Glomerular endothelial cell (primary cell): ENCODE measurements at places on chromosomes 11 and 22. TPM values are rescaled to one million over a fixed set of nuclear protein-coding genes. Genes with fewer than 3 reads are reported as not detected.

DGCR6 gene
- total RNA-seq = 10.2 and 11.2 TPM in 2 replicates

DNA sequence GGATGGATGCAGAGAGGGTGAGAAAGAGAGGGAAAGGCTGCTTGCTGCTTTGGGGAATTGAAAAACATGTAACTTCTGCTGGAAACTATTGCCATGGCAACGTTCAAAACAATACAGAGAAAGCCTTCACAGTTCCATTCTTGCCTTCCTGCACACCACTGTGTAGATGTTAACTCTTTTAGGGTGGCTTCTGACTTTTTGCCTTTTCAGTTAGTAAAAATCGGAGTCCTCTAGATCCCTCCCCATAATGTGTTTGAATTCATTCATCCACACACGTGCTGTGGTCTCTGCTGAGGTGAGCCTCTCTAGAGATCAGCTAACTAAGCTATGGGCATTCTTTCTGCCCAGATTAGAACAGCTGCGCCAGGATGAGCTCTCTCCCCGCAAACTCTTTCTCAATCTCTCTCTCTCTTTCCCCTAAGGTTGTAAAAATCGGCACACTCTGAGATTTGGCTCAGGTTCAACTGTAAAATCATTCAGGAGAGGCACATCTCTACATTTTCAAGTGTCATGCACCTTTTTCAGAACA lies 1178.3 kb downstream of the LRRC4C start:
- no peak for DNase-seq

DNA sequence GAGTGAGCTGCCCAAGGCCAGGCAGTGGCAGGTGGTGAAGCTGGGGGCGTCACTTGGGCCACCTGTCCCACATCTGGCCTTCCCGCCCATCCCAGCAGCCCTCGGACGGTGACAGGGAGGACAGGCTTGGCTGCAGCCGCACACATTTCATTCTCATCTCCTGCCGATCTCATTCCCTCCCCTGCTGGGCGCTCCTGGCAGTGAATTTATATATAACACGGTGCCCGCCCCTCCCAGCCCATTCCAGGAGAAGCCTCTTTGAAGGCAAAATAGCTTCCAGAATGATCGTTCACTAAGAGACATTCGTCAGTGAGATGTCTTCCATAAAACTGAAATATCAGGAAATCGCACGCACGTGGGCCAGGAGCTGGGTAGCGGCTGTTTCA lies 861.3 kb downstream of the TBC1D22A start:
- no peak for DNase-seq

SLC15A3 gene
- total RNA-seq = 8.8 and 21.5 TPM in 2 replicates

DNAJB7 gene
- total RNA-seq = not detected in 2 replicates

- DNase-seq = no peak
Measured at GRCh38 chr11:79366218-79366617, 74.6 kb downstream of the TENM4 start.

MS4A3 gene
- not detected in 2 replicates for total RNA-seq

DNA sequence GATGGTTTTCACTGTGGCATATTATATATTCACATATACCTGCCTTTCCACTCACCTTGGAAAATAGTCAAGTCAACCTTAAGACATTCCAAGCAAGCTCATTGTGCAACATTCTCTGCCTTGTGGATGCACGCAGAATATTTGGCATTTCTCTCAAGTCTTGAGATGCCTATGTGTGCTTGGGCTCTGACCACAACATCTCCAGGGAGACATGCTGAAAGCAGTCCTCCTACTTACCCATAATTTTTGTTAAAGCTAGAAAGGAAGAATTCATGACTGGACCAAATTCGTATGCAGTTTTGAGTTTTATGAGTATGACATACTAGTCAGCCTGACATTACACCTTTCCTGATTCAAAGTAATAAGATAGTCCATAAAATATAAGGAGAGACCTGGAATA lies 684.0 kb downstream of the OPCML start:
- no peak for DNase-seq

DNA sequence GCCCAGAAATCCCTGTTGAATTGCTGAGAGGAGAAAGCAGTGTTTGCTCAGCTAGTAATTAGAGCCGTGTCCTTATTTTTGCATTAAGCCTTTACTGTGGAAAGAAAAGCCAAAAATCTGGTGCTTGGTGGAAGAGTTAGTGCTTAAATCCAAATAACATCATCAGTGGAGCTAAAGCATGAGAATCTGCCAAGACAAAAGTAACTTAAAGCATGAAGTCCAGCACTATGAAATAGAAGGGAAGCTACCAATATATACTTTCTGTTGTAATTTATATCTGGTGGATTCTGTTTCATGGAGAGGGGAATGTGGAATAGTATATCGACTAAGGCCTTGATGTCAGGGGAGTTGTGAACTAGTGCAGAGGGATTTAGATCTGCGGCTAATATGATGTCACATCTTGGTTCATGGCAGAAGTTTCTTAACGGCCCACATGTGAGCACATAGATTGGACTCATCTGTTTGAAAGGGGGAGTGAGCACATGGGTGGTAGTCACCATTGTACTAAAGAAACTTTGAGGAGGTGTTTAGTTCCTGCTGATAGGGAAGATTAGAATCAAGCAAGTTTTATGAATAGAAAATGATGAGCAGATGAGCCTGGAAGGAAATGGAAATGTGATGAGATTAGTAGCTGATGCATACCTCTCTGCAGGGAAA lies 224.4 kb upstream of the MTNR1B start:
- DNase-seq = no peak

SMC1B gene
- total RNA-seq = not detected in 2 replicates

DNA sequence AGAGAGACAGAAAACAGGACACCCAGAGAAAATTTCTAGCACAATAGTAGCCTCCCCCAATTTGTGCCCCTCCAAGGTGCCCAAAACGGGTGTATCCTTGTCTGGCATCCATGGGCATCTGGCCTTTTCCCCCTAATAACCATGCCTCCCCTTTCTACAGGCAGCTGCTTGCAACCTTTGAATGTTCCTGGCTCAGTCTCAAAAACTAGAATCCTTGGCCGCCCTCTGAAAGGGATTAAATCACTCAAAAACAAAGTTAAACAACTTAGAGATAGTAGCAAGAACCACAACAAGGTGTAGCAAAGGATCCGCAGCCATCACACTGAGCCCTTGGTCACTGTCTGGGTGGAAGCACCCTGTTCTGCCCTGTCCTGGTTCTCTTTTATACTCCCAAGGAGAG lies 105.6 kb downstream of the MN1 start:
- no peak for DNase-seq

APOA4 gene
- not detected in 2 replicates for total RNA-seq

DNA sequence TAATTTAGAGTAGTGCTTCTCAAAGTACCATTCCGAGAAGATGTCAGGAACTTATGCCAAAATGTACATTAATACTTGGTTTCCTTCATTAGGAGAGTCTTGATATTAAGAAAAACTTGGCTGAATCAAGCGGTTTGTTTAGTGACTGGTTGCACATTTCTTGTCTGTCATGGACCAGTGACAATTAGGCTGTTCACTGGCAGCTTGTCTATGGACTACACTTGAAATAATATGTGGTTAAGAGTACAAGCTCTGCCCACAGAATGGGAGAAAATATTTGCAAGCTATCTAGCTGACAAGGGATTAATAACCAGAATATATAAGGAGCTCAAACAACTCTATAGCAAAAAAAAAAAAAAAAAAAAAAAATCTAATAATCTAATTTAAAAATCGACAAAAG lies 24.6 kb downstream of the COA4 start:
- DNase-seq = no peak

GRCh38 chr22:19378344-19378674 lies 53.2 kb downstream of the HIRA start:
- no peak for DNase-seq

DNA sequence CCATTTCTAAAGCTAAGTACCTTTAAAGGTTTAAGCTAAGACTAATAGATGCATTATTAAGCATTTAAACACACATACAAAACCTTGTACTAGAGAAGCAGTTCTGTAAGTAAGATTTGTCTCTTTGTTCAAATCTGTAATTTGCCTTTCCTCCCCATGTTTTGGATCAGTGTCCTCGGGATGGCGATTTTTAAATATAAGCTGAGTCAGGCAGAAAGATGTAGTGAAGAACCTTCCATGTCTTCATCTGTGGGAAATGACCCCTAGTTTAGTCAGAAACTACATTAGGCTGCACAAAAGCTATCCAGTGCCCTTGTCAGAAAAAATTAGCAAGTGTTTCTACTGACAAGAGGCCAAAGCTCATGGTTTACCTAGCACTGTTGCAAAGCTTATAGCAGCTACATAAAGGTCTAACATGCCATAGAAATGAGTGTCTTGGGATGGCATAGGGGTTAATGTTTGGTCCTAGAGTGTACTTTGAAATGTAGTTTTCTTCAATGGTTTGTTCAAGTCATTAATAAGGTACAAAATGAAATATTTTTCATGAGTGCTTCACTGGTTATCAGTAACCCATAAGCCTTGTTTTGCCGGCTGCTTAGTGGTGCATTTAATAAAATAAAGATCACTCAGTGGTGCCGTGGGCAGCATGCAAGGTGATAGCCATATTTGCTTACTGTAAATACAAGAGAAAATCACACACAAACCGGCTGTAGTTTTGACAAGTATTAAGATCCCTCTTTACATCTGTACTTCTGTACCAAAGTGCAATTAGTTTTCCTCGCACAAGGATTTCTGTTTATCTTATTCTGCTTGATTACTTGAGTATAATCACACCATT lies 139.8 kb downstream of the ELP4 start:
- no peak for DNase-seq

OR5P2 gene
- total RNA-seq = not detected in 2 replicates

GRCh38 chr11:1401656-1402221 lies 12.0 kb downstream of the BRSK2 start:
- DNase-seq = no peak

GRCh38 chr22:32631507-32632255 lies 157.1 kb downstream of the FBXO7 start:
- DNase-seq = no peak

GRCh38 chr11:18836417-18836816 lies 44.8 kb upstream of the PTPN5 start:
- DNase-seq = no peak

DNA sequence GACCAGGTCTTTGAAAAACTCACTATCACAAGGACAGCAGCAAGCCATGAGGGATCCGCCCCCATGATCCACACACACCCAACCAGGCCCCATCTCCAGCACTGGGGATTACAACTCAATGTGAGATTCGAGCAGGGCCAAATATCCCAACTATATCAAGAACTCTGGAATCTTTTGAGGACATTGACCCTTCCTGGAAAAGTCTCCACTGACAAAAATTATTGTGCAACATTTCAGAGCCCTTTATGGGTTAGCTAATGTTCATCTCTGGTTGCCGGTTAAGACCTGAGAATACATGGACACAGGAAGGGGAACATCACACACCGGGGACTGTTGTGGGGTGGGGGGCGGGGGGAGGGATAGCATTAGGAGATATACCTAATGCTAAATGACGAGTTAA lies 479.1 kb downstream of the NTM start:
- no peak for DNase-seq

DNA sequence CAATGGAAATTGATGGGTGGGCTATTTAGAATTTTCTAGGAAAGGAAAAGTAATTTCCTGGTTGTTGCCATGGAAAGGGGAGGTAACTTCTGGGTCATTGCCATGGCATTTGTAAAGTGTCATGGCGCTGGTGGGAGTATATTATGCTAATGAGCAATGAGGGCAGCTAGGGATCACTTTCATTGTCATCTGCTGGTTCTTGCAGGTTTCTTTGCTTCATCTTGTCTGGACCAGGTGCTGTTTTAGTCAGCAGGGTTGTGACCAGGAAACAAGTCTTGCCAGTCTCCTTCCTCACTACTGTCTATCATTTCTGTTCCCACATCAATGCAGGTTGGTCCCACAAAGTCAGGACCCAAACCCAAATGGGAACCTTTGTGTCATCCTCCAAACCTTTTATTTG lies 237.6 kb upstream of the C11orf87 start:
- no peak for DNase-seq

EFCAB6 gene
- 0.23 and 2.7 TPM in 2 replicates for total RNA-seq

STIP1 gene
- total RNA-seq = 199 and 219 TPM in 2 replicates

DNA sequence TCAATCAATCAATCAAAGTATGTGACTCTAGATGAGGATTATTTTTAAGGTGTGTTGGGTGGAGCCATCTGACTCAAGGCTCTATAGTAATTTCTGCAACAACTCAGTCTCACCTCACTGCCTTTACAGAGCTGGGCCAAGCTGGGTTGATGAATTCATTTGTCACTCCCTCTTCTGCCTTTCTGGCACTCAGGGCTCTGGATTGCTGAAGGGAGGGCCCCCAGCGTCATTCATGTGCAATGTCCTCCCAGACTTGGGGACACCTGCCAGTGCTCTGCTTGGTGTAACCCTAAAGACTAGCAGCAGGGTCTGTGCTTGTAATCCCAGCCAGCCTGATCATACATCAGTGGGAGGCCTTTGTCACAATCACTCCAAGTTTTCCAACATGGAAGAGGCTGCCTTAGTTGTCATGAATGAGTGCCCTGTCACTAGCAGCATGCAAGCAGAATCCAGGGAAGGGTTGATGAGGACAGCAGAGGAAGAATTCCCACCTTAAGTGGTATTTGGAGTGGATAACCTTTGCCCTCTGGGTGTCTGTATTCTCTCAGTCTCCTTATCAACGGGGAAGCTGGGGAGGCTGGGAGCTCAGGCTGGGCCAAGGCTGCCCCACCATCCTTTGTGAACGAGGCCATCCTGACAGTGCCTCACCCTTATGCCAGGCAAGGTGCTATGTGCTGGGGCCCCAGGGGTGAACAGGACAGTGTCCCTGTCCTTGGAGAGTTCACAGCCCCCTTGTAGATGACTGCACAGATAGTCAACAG lies 2.0 kb upstream of the TP53I11 start:
- no peak for DNase-seq

GRCh38 chr11:125062931-125063428 lies at the start of gene SLC37A2:
SLC37A2 (plus strand) TSS chr11:125063305; CDS start chr11:125063368, 63 bp downstream.
- DNase-seq = no peak

- no peak for DNase-seq
Measured at GRCh38 chr11:57214098-57214417, 23.0 kb downstream of the APLNR start.

DNA sequence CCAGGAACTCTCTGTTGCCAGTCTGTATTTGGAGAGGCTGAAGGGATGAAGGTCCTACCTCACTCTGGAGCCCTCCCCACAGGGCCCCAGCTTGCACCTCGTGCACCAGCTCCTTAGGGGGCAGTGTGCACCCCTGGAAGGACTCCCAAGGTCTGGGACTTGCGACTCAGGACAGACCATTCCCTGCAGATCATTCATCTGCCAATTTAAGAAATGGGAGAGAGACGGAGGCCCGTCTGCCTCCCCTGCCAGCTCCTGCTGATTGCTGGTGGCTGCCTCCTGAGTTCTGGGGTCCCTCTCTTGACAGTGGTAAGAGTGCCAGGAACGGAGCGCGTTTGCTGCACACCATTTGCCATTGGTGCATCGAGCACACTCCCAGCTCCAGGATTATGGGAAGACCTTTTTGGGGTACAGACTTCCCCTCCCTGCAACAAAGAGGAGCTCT lies 27.4 kb upstream of the MALAT1 start:
- DNase-seq = no peak

LRRC56 gene
- 0.53 TPM in 2 replicates for total RNA-seq

RASSF10 gene
- total RNA-seq = 0.23 and 0.34 TPM in 2 replicates

OR51T1 gene
- total RNA-seq = not detected in 2 replicates

SYCE3 gene
- 1.7 and 2.6 TPM in 2 replicates for total RNA-seq

- DNase-seq = no peak
Measured at GRCh38 chr22:39765661-39766060, 127.9 kb downstream of the ENTHD1 start.

GRCh38 chr11:6771926-6772893 lies at the start of gene OR2AG2:
OR2AG2 (minus strand) TSS chr11:6771976; CDS start chr11:6768957, 3,019 bp downstream.
- no peak for DNase-seq

ABCG4 gene
- total RNA-seq = 0.29 and 1.2 TPM in 2 replicates

GRCh38 chr11:16013649-16014275 lies 342.6 kb downstream of the SOX6 start:
- DNase-seq = no peak

PHOX2A gene
- total RNA-seq = not detected in 2 replicates
